Activated CD4-positive, alpha-beta T cell treated with anti-CD3 and anti-CD28 coated beads, Interleukin-2, Interleukin-6, amounts not matched to agents 100 ng/mL and 50 ng/mL, durations not matched to agents 16 hours and 8 hours (primary cell): ENCODE measurements at places on chromosomes 11 and 22.

- peak; percentile 24 for DNase-seq
Measured at GRCh38 chr11:82229341-82229740, 504.3 kb downstream of the FAM181B start.

DNA sequence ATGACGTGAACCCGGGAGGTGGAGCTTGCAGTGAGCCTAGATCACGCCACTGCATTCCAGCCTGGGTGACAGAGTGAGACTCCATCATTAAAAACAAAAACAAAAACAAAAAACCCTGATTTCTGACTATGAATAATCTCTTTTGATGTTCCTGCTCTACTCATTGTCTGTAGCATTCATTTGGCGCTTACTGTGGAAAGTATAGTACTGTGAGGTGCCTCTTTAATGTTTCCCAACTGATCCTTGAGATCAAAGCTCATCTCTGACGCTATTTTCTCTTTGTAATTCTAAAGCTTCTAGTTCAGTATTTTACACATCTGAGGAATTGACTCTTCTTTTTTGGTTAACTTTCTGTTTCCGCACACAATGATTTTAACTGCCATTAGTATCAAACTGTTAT is 60.0 kb downstream of the GRK3 start:
- peak; percentile 61 for DNase-seq

- no peak for DNase-seq
Measured at GRCh38 chr11:46363031-46363407, 15.8 kb downstream of the DGKZ start.

DNA sequence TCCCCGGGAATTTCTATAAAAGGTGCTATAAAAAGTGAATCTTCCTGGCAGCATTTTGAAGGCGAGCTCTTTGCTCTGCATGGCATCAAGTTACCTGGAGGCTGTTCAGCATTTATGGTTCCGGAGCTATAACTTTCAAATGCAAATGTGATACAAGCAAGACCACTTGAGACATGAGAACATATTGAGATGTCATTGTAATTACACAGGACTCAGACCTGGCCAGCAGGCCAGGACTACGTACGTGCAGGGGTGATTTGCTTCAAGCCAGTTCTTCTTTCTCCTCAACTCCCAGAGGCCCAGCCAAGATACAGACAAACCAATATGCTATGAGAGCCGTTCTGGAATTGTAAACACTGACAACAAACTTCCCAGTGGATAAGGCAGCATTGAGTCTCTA is 227.4 kb upstream of the FAT3 start:
- DNase-seq: no peak

GRCh38 chr22:35113341-35113740 is 47.4 kb downstream of the ISX start:
- no peak for DNase-seq

DNA sequence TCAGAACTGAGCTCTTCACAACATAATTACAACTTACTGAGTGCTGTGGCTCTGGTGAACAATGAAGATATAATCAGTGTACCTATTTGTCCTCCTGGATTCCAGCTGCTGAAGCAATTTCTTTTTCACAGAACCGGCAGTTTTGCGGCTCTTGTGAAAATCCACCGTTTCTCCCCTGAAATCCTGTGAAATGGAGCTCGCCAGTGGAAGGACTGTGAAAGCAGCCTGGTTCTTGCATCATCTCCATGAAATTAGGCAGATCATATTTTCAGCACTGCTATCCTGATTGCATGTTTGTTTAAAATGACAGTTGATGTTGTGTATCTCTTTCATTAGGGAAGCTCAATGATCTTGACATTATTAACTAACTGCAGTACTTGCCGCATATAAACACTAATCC is 120.2 kb upstream of the SNX19 start:
- no peak for DNase-seq

GRCh38 chr11:27147916-27148315 is 107.3 kb downstream of the BBOX1 start:
- DNase-seq: no peak

DNA sequence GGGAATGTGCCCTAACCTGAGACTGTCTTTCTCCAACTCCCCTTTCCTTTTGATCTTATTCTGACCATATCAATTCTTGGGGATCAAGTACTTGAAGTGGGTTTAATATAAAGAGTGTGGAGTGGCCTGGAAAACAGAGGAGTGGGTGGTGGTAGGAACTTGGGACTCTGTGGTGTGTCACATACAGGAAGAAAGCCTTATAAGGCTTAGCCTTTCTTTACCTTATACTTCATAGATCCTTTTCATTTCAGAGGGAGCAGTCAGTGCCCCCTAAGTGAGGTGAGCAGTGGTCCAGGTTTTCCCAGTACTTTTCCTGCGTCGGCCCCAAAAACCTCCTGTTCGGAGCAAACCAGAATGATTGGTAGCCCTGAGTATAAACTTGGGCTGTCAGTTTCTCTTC is 486 bp downstream of the OOSP1 start:
- no peak for DNase-seq

- no peak for DNase-seq
Measured at GRCh38 chr11:122294041-122294440, 178.0 kb upstream of the BLID start.

DNA sequence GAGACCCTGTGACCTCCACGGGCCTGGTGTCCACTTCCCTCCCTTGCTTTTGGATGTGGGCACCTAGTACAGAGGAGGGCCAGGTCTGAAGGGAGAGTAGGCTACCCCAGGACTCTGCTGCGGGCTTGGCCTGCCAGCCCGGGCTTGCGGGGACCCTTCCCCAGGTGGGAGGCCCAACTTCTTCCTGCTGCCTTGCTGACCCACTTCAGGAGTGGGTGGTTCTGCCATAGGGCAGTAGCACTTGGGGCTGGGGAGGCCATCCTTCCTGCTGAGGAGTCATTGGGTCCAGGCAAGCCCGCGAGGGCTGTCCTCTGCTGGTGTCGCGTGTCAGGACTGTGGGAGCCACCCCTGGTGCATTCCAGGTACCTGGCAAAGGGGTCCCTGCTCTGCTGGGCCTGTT is 1250.0 kb downstream of the BRD1 start:
- DNase-seq: no peak

- no peak for DNase-seq
Measured at GRCh38 chr11:114061048-114061680, 1.7 kb downstream of the ZBTB16 start.

DNA sequence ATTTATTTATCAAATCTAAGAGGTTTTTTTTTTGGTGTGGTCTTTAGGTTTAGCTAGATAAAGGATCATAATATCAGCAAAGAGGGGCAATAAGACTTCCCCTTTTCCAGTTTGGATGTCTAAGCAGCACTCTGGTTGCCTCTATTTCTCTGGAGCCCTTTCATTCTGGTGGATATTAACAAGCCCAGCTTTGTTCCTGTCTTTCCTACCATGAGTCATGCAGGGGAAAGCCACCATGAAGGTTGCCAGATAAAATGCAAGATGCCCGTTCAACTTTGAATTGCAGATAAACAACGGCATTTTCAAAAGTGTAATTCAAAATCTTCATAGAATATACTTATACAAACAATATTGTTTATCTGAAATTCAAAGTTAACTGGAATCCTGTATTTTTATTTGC is 143.6 kb downstream of the ADAMTS15 start:
- no peak for DNase-seq

- no peak for DNase-seq
Measured at GRCh38 chr11:78127403-78127802, 12.0 kb downstream of the ALG8 start.
